ENCODE measurements at places on chromosomes 6 and 20. TPM values are rescaled to one million over a fixed set of nuclear protein-coding genes. Genes with fewer than 3 reads are reported as not detected.

The LPA gene
- not detected for total RNA-seq

The BFSP1 gene
- 13.8 TPM for total RNA-seq

The PI3 gene
- total RNA-seq, result 4.6 TPM

The STMND1 gene
- 0.26 TPM for total RNA-seq

The TCEA2 gene
- total RNA-seq, result 100 TPM

The LHFPL5 gene
- total RNA-seq, result 1.7 TPM

The ZNF334 gene
- 3.8 TPM for total RNA-seq

The FAM217A gene
- not detected for total RNA-seq

The GTSF1L gene
- not detected for total RNA-seq

The CCM2L gene
- total RNA-seq, result 0.35 TPM

The PSMF1 gene
- 166 TPM for total RNA-seq

The ZNF337 gene
- total RNA-seq, result 14.6 TPM

The COL21A1 gene
- total RNA-seq, result not detected

The CSE1L gene
- 83.1 TPM for total RNA-seq

The NAA20 gene
- total RNA-seq, result 168 TPM

The PHACTR1 gene
- total RNA-seq, result not detected

The SLC4A11 gene
- 46.1 TPM for total RNA-seq

The TRIM40 gene
- not detected for total RNA-seq

The ADGB gene
- total RNA-seq, result not detected

The RAB23 gene
- total RNA-seq, result 9.3 TPM

The IRF4 gene
- total RNA-seq, result not detected

The ADGRF1 gene
- total RNA-seq, result 112 TPM

The TOX2 gene
- total RNA-seq, result 30.1 TPM

All from PC-9 (cell line).